ENCODE measurements at places on chromosomes 4 and X. TPM values are rescaled to one million over a fixed set of nuclear protein-coding genes. Genes with fewer than 3 reads are reported as not detected.

- no peak for DNase-seq
Observed at GRCh38 chr4:64713256-64713840, 304.1 kb upstream of the TECRL start.

Gene ZAR1
- total RNA-seq: not detected

GRCh38 chr4:48906206-48907173 lies at the start of gene OCIAD2:
OCIAD2 (minus strand) TSS chr4:48906774; CDS start chr4:48904549, 2,225 bp downstream.
- peak; percentile 25 for DNase-seq

Gene TBC1D9
- total RNA-seq: 54.0 TPM

Gene PWWP3B
- total RNA-seq: 1.4 TPM

Gene POLN
- total RNA-seq: 7.8 TPM

GRCh38 chr4:53844133-53844532 lies 220.3 kb downstream of the CHIC2 start:
- DNase-seq: no peak

- DNase-seq: no peak
Observed at GRCh38 chr4:7632971-7633370, 198.2 kb upstream of the PSAPL1 start.

GRCh38 chr4:154618708-154619315 lies 6.4 kb upstream of the FGG start:
- DNase-seq: no peak

DNA sequence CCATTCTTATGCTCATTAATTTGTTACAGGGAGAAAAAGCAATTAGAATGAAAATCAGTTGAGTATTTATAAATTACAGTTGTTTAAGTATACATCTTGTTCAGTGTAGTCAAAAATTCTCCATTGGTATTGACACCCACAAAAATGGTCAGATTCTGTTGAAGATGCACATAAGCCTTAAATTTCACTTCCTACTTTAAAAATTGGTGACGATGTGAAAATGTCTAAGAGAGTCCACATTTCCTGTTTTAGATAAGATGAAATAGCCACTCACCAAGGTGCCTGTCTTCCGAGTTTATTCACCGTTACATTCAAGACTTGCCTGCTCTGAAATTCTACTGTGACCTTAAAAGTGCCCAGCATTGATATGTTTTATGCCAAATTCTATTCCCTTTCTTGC lies 93.6 kb downstream of the GPR143 start:
- DNase-seq: no peak

Gene MAML3
- 4.4 TPM for total RNA-seq

DNA sequence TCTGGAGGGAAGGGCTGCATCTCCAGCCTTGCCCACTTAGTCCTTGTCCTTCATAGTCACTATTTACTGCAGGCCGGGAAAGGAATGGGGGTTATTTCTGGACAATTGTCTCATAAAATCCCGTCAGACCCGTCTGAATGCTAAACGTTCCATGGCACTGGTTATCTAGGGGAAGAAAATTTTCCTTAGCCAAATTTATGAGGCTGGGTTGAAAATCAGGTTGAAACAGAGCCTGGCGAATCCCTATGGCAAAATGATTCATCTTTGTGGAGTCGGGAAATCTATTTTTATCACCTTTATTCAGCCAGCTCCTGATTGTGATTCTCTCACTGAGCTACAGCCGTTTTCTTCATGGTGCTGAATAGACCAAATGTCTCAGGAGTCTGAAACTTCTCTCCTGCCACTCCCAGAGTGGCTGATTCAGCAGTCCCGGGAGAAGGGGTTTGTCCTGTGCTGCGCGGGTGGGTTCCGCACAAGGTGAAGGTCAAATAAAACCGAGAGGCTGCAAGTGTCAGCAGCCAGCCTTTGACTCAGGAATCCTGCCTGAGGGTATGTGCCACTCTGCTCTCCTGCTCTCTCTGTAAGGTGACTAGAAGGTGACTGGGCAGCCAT lies 1.0 kb downstream of the LIMCH1 start:
- DNase-seq: peak; percentile 44

GRCh38 chrX:151181088-151181487 lies 4.7 kb downstream of the GPR50 start:
- DNase-seq: no peak

Gene SPANXN5
- total RNA-seq: not detected

Gene SYNPO2
- 2.3 TPM for total RNA-seq

GRCh38 chr4:14264437-14264836 lies 636.9 kb upstream of the BOD1L1 start:
- no peak for DNase-seq

DNA sequence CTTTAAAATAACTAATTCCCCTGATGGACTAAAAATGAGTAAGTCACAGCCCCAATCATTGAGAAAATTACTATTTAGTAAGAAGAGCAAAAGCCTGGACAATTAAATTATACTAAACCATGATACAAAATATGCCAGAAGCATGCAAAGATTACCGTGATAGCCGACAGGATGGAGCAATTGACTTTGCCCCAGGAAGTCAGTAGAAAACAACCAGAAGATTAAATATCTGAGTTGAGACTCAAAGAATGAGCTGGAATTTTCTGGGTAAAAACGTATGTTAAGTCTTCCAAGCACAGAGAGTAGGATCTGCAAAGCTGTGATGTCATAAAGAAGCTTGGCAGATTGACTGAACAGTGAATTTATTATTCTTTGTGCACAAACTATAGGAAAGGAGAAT lies 816.1 kb upstream of the TENM3 start:
- no peak for DNase-seq

DNA sequence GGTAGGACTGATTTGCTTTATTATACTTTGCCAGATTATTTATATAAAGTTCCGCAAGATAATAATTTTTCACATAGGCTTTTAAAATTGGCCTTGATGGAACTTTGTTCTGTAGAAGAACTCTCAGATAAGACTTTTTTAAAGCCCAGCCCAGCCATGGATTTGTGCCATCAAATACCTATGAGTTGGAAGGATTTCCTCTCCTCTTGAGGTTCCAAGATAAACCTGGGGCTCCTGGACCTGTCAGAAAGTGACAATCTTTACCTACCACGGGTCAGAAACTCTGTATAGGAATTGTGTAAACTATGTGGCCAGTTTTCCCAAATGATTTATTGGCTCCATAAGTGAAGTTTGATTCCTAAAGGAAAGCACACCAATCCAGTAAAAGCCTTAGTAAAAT lies 271.9 kb upstream of the GRID2 start:
- DNase-seq: no peak

- DNase-seq: no peak
Observed at GRCh38 chrX:153993978-153994377, 21.4 kb downstream of the TMEM187 start.

GRCh38 chr4:172698256-172698655 lies 470.4 kb upstream of the GALNT7 start:
- no peak for DNase-seq

- DNase-seq: no peak
Observed at GRCh38 chrX:45295259-45295986, 94.7 kb upstream of the DIPK2B start.

DNA sequence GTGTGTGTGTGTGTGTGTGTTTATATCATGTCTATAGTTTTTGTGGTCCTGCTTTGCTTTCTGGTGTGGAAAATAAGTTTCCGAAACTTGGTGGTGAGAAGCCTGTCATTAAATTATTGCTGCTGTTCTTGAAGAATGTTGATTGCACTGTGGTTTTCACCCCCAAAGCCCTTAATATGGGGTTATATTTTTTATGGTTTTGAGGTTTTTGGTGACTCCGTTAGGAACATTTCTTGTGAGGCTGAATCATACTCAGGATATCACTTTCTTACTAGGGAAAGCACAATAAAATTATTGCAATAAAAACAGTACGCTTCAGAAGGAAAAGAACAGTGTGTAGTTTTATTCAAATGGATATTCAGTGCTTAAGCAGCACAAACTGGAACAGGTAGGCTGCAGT lies 539.1 kb upstream of the MAGEB18 start:
- DNase-seq: no peak

DNA sequence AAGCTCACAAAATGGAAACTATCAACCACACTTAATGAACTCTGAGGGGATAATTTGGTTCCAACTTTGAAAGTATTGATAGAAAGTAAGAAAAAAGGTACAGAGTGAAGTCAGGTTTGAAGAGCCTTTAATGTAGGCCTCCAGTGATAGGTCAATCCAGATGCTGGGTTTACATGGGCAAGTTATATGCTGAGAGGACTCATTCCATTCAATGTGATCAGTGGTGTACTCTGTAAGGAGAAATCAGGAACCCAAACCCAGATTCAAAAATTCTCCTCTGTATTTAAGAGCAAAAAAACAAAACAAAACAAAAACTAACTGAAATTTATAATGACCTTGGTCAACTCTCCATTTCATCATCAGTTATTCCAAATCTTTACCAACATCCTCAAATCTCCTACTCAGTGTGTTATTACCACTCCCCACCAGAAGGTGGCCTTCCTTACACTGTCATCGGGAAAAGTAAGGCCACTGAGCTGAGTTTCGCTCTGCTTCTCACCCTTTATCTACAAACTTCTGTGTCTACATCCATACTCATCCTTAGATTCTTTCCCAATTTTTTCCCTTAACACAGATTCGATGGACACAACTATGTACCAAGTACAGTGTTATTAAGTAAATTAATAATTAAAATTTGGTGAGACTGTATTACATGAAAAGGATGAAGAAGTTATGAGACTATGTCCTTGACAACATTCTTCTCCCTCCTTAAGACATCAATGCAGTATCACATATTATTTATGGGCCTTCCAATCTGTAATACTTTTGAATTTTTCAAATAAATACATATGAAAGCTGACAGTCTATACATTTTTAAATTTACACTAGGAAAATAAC lies 88.3 kb downstream of the ZAR1 start:
- peak; percentile 2 for DNase-seq

Gene GUCY1B1
- total RNA-seq: 60.8 TPM

- no peak for DNase-seq
Observed at GRCh38 chrX:3787856-3788255, 74.4 kb upstream of the PRKX start.

Gene STATH
- total RNA-seq: not detected

Gene KDR
- 13.7 TPM for total RNA-seq

GRCh38 chr4:83558680-83559079 lies 22.8 kb downstream of the GPAT3 start:
- no peak for DNase-seq

- no peak for DNase-seq
Observed at GRCh38 chr4:188268131-188268908, 129.1 kb downstream of the TRIML1 start.

All from occipital lobe (tissue), 3 donors.